ENCODE measurements at places on chromosomes 5 and 9.

- no peak for DNase-seq
These were observed 50.3 kb downstream of the RAD23B start for GRCh38 chr9:107333363-107333762.

- DNase-seq = peak; percentile 55
These were observed 1.4 kb downstream of the ATOSB start for GRCh38 chr9:35114113-35114839.

- DNase-seq = no peak
These were observed 144.4 kb upstream of the TAS2R1 start for GRCh38 chr5:9774472-9775079.

DNA sequence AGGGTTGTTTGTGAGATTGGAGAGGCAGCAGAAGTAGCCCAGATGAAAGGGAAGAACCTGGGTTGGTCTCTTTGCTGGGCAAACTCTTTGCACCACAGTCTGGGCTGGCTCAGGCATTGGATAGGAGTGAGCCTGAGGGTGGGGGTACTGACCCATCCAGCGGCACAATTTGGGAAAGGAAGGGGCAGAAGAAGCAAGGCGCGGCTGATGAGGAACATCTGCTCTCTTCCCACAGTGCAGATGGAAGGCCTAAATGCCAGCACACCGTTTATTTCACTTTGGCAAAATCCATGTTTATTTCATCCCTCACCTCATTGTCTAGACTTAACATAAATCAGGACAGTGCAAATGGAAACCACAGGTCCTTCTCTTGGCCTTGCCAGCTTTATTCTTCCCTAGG lies 32.3 kb downstream of the PALM2AKAP2 start:
- DNase-seq = no peak

DNA sequence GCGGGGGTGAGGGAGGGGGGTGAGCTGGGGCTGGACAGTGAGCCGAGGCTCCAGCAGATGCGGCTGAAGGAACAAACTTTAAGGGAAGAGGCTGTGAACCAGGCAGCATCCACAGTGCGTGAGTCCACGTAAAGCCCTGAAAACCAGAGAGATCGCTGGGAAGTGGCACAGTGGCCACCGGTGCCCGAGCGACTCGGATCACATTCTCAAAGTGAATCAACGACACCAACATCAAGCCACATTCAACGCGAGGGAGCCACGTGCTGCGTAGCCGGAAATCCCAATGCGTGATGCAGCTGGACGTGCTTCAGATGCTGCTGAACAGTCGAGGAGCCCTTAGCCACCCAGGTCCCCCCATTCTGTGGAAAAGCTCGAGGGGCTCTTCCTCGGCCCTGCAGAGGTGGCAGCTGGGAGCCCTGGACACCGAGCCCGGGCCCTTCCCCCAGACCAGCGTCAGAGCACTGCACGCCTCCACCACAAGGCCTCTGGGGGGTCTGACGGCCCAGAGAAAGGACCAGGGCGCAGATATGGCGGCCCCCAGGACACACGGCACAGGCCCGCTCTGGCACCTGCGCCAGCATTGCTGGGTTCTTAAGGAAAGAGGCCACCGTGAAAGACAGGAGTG lies 53.7 kb upstream of the EXOC3 start:
- DNase-seq = no peak

DNA sequence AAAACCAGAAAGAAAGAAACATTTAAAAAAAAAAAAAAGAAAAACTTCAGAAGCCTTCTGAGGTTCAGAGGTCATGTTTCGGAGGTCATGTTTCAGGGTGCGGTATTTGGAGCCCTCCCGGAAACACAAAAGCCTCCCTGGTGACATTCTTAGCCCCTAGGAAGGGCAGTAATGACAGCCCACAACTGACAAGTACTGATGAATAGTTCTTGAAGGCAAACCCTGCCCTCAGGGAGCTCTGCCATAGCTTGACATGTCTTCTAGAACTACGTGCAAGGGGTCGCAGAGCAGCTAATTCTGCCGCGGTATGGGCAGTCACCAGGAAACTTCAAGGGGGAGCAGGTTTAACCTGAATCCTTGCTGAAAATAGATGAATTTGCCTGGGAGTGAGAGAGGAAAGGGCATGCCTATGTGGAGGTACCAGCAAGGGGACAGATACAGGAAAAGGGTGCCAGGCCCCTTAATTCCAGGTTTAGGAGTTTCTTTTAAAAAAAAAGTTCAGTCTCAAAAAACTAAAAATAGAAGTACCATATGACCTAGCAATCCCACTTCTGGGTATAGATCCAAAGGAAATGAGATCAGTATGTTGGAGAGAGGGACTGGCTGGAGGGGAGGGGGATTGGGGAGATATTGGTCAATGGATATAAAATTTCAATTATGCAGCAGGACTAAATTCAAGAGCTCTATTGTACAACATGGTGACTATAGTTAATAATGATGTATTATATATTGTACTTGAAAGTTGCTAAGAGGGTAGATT lies 98.4 kb downstream of the C9orf152 start:
- no peak for DNase-seq

DNA sequence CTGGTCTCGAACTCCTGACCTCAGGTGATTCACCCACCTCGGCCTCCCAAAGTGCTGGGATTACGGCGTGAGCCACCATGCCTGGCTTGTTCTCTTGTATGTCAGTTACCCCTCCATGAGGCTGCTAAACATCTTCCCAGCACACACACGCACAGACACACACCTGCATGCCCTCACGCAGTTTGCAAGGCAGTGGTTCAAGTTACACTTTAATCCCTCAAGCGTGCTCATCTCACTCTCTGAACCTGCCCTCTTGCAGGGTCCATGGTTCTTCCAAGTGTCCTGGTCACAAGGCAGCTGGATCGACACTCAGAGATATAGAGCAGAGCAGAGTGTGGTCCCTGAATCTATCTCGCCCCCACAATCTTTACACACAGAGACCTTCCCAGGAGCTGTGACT lies 34.1 kb upstream of the RUFY1 start:
- DNase-seq = no peak

- no peak for DNase-seq
These were observed 68.6 kb upstream of the RNF130 start for GRCh38 chr5:180140079-180140554.

DNA sequence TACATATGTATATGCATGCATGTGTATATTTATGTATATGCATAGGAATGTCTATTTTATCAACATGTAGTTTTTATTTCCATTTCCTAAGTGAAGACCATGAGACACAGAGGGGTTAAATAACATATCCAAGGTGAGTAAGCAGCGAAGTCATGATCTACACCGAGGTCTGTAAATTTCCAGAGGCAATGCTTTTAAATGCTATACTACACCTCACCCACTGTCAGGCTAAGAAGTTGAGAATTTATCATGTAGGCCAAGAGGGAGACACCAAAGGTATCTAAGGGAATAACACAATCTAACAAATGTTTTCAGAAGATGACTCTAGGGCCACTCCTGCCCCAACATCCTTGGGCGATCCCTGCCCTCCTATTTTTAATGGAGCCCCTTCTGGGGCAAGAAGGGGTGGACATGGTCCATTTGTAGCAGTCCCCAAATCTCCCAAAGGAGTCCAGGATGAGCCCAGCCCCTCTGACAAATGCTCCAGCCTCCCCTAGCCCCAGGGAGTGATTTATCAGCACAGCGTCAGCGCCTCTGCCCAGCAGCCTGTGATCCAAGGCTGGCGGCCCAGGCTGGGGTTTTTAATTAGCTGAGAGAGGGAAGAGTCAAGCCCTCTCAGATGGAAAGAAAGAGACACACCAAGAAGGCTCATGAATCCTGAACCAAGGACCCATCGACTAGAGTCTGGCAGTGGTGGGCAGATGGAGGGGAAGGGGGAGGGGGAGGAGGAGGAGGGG lies 339.9 kb downstream of the ASTN2 start:
- no peak for DNase-seq

- DNase-seq = no peak
These were observed 11.0 kb downstream of the RNF145 start for GRCh38 chr5:159198063-159199036.

- DNase-seq = no peak
These were observed 6.9 kb downstream of the FGD3 start for GRCh38 chr9:92954049-92954861.

- DNase-seq = no peak
These were observed 8.3 kb downstream of the SHB start for GRCh38 chr9:38060681-38061080.

GRCh38 chr9:82535432-82535998 lies 527.4 kb downstream of the RASEF start:
- DNase-seq = no peak

DNA sequence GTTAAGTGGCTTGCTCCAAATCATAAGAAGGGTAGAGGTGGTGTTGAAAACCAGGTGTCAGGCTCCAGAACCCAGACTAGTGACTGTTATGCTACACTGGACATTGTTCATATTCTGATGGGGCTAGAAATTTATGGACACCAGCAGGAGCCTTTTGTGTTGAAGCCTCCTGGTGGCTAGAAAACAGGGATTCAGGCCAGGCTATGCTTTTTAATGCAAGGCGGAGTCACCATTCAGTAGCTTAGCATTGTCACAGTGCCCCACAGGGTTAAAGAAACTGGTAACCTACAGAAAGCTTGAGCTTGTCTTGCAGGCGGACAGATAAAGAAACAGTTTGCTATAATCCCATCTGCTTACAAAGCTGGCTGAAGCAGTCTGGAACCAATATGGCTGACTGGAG lies 23.0 kb upstream of the GOLM1 start:
- DNase-seq = no peak

GRCh38 chr5:5018578-5018970 lies 121.6 kb upstream of the ADAMTS16 start:
- DNase-seq = no peak

- DNase-seq = no peak
These were observed 210.8 kb downstream of the SEMA6A start for GRCh38 chr5:116363780-116364179.

GRCh38 chr9:132164604-132165362 lies 2.9 kb downstream of the NTNG2 start:
- DNase-seq = no peak

DNA sequence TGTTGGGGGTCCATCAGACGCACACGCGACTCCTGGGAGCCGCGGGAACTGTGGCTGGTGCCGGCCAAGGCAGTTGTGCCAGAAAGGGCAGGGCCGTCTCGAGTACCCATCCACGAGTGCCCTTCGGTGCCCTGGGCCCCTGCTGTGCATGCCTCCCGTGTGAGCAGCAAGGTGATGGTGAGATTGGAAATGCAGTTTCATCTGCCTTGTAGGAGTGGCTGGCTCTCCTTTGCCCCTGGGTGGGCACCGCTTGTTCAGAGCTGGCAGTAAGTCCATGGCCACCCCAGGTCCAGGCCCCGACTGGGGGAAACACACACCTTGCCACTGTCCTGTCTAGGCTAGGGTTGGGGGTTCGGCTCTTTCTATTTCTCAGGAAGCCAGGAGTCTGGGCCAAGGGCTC lies 5.7 kb downstream of the NKD2 start:
- no peak for DNase-seq

- DNase-seq = peak; percentile 8
These were observed 25.0 kb upstream of the IL17B start for GRCh38 chr5:149403923-149404745.

GRCh38 chr9:73640971-73641370 lies 489.3 kb downstream of the ANXA1 start:
- DNase-seq = no peak

DNA sequence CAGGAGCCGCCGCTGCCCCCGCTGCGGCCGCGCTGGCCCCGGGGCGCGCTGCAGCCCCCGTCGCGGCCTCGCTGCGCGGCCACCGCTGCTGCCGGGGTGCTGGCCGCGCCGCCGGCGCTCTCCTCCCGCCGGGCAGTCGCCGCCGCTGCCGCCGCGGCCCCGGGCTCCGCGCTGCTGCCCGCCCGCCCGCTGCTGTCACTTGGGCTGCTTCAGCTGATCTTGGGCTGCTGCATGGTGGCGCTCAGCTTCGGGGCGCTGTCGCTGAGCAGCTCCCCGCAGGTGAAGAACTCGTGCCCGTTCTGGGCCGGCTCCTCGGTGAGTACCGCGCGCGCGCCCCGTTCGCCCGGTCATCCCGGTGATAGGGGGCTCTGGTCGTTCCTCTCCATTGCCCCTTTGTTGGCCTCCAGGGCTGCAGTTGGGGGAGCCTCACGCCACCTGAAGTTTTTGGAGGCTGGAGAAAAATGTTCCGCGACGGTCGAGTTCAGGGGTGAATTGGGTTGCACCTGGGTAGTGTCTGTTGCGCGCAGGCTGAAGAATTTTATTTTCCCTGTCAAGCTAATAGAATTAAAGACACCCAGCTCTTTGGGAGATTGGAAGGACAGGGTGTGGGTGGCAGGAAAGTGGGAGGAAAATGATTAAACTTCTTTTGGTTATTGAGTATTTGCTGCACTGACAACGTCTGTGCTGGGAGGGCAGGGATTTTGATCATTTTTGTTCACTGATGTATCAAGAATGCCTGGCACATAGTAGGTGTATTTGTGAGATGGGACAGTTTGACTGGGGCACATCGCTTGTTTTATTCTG lies 596 bp downstream of the ENTREP1 start:
- no peak for DNase-seq

- no peak for DNase-seq
These were observed 595.0 kb downstream of the CDH12 start for GRCh38 chr5:22258139-22258538.

- DNase-seq = no peak
These were observed 104.0 kb downstream of the EBF1 start for GRCh38 chr5:158995694-158996173.

- no peak for DNase-seq
These were observed 92.2 kb upstream of the LMX1B start for GRCh38 chr9:126521551-126521950.

DNA sequence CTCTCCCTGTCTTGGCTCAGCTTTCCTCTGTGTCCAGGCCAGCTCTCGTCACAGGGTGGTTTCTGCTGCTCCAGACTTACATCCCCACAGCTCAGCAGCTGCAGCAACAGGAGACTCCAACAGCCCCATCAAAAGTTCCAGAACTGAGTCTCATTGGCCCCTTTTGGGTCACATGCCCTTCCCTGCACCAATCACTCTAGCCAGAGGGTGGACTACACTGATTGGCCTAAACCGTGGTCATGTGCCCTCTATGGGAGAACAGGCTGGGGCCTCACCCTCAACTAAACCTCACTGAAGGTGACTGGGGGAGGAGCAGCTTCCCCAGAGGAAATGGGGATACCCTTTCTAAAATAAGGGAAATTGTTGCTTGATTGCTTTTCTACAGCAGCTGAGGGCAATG lies 44.4 kb upstream of the CPLX2 start:
- DNase-seq = no peak

Measured in NCI-H187 treated with DMSO at 0.1 percent for 48 hours (cell line).